ENCODE measurements at places on chromosomes 13 and 19.
A peak's percentile ranks its signal among the peaks of the same experiment; 100 is the strongest.

DNA sequence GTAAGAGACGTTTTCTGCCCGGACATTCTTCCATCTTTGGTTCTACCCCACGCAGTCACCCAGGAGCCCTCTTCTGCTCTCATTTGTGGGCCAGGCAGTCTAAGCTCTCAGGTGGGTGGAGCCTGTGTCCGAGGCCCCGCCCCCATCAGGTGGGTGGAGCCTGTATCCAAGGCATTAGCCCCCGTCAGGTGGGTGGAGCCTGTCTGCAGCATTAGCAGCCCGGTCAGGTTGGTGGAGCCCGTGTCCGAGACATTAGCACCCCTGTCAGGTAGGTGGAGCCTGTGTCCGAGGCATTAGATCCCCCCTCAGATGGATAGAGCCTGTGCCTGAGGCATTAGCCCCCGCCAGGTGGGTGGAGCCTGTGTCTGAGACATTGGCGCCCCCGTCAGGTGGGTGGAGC is 45.5 kb upstream of the C13orf46 start:
- no peak for DNase-seq

DNA sequence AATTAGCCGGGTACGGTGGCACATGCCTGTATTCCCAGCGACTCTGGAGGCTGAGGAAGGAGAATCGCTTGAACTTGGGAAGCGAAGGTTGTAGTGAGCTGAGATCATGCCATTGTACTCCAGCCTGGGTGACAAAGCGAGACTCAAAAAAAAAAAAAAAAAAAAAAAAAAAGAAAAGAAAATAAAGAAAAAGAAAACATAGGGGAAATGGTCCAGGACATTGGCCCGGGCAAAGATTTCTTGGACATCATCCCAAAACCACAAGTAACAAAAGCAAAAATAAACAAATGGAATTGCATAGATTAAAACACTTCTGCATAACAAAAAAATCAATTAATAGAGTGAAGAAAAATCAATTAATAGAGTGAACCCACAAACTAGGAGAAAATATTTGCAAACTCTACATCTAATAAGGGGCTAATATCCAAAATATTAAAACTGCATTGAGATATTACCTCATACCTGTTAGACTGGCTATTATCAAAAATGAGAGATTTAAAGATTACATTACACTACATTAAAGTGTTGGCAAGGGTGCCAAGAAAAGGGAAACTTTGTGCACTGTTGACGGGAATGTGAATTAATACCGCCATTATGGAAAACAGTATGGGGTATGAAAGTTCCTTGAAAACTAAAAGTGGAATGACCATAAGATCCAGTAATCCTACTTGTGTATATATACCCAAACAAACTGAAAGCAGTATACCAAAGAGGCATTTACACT is 18.5 kb upstream of the ABCC4 start:
- no peak for DNase-seq

DNA sequence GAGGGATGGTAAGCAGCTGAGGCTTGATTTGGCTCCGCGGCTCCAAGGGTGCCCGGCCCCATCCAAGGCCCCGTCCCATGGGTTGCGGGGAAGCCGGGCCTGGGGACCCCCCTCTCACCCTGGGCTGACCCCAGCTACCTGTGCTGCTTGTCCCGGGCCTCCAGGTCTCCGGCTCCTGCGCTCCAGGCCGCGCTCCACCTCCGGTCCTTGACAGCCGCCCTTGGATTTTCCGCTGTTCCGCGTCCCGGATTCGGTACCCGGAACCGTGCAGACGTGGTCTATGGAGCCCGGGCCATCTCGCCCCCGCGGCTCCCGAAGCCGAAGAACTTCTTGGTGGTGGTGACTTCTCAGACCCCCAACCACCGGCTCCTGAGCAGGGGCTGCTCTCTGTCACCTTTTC is 48.3 kb upstream of the C1QTNF9B start:
- no peak for DNase-seq

- no peak for DNase-seq
Measured at GRCh38 chr19:44576843-44577565, 36.4 kb upstream of the IGSF23 start.

GRCh38 chr13:76474356-76474755 is 411.8 kb downstream of the KCTD12 start:
- no peak for DNase-seq

- DNase-seq, result no peak
Measured at GRCh38 chr13:26589754-26590153, 32.3 kb downstream of the WASF3 start.

- peak; percentile 3 for DNase-seq
Measured at GRCh38 chr13:90867336-90867683, 480.2 kb upstream of the MIR17HG start.

DNA sequence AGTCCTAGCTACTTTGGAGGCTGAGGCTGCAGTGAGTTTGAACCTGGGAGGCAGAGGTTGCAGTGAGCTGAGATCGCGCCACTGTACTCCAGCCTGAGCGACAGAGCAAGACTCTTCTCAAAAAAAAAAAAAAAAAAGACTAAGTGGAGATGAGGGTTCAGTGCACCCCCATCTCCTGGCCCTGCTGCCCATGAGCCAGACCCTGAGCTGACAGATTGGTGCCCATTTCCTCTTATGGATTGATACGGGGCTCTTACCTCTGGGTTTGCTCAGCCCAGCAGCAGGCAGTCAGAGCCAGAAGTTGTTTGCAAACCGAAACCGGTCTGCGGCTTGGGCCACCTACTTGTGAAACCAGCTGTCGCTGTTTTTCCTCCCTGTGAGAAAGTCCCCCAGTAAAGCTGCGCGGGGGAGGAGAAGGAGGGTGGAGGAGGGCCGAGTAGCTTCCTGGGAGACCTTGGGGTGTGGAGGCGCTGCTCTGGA is 36.9 kb downstream of the ARRDC2 start:
- DNase-seq, result no peak

- no peak for DNase-seq
Measured at GRCh38 chr13:111178402-111178801, 63.3 kb downstream of the ARHGEF7 start.

- no peak for DNase-seq
Measured at GRCh38 chr13:109782066-109782822, 4.1 kb downstream of the IRS2 start.

DNA sequence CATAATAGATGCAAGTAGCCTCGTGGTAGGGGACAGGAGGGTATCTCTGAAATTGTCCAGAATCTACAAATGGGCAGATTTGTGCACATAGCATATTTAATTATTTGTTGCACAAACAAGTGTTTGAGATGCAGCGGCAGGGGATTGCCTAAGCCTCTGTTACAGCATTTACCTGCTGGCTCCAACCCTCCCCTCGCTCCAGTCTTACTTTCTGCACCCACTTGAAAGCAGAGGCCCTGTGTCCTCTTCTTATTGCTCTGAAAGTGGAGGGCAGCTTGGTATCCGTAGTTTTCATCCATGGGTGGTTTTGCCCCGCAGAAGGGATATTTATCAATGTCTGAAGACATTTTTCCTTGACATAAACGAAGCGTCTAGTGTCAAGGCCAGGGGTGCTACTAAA is 73.0 kb upstream of the STK24 start:
- DNase-seq, result no peak

DNA sequence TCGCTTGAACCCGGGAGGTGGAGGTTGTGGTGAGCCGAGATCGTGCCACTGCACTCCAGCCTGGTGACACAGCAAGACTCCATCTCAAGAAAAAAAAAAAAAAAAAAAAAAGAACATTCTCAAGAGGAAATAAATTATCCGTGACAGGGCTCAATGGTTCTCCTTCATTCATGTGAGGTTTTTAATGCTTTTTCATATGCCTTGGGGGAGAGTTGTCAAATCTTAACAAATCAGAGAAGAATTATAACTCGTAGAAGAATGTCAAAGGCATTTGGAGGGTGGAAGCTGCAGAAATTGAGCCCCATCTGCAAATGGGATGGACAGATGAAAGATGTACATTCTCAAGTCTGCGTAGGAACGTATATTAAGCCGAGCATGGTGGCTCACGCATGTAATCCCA is 34.9 kb upstream of the HOMER3 start:
- no peak for DNase-seq

DNA sequence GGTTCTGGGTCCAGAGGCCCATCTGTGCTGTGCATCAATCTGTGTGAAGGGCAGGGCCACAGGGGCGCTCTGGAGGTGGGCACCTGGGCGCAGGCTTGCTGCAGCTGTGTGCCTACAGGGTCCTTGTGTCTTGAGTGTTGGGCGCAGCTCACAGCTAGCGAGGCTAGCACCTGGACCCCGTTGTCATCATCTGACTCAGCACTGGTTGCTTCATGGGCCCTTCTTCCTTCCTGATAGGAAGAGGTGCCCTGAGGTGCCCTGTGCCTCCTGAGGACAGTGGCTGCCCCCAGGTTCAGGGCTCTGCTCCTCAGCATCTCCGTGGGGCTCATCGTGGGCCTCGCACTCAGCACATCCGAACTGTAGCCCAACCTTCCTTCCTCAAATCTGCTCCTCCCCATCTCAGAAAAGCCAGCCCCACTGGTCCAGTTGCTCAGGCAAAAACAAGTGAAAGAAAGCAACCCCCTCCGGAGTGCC is 54.8 kb downstream of the GATAD2A start:
- no peak for DNase-seq

- peak; percentile 46 for DNase-seq
Measured at GRCh38 chr13:98451676-98452470, 125.0 kb downstream of the STK24 start.

GRCh38 chr19:32380269-32380668 is 25.3 kb upstream of the DPY19L3 start:
- DNase-seq, result no peak

DNA sequence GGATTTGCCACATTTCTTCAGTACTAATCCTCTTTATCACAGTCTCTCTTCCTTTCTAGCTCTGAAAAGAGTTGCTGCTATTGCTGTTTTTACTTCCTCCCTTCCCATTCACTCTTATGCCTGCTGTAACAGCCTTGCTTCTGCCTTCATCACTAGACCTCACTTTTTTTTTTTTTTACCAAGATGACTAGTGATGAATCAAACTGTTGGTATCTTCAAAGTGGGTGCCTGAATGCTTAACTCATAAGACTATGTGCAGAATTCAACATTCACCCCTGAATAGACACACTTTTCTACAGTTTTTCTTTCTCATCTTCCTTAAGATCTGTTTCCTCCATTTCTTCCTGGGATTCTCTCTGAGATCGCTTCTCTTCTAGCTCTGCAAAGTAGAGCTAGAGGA is 217.2 kb upstream of the HTR2A start:
- no peak for DNase-seq

DNA sequence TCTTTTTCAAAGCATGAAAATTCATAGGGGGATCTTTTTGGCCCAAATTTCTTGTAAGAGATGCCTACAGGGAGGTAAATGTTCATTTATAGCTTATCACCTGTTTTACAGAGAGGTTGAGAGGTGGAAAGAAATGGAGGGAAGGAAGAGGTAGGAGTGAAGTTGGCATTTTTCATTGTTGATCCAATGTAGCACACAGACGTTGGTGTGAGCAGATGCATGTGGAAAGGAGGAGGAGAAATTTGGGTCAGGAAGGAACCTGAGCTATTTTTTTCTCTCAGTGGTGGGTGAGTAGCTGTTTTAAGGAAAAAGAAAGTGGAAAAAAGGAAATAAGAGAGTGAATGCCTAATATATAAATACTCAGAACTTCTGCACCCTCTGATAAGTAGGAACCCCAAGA is 9.9 kb upstream of the SMIM17 start:
- DNase-seq, result no peak

- no peak for DNase-seq
Measured at GRCh38 chr19:47239610-47240296, 8.8 kb upstream of the BBC3 start.

GRCh38 chr19:40542202-40542859 is 34.3 kb upstream of the SHKBP1 start:
- peak; percentile 26 for DNase-seq

GRCh38 chr13:49645451-49645850 is 17.1 kb downstream of the ARL11 start:
- DNase-seq, result no peak

DNA sequence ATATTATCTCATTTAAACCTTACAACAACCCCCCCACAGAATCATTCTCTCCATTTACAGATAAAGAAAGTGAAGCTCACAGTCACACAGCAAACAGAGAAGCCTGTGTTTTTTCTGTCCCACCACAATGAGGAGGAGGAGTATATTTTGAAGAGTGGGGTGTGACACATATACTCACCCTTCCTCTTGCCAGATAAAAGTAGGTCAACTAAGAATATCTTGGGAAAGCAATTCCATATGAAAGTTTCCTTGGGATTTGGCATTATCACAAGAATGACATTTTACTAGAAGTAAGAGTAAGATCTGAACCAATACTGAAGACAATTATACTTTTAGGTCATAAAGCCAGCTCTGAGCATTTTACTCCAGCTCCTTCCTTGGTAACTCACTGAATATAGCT is 287.5 kb upstream of the HTR2A start:
- DNase-seq, result no peak

DNA sequence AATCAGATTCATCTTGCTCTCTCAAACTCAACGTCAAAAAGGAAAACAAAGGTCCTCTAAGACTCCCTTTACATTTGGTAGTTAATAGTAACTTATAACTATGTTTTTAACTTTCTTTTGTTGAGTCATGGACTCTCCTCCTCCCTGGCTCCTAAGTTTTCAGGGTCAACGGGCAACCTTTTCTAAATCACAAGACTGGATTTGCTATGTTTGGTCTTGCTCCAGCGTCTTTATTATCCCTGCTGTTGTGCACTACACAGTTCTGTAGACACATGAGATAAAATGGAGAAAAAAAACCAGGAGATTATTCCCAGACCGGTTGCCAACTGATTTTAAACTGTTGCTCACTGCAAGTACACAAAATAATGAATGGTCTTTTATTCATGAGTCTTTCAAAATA is 1.9 kb upstream of the ITM2B start:
- DNase-seq, result no peak

GRCh38 chr13:97933776-97934175 is 19.7 kb upstream of the IPO5 start:
- no peak for DNase-seq

- DNase-seq, result no peak
Measured at GRCh38 chr13:80010846-80011245, 330.1 kb downstream of the SPRY2 start.

DNA sequence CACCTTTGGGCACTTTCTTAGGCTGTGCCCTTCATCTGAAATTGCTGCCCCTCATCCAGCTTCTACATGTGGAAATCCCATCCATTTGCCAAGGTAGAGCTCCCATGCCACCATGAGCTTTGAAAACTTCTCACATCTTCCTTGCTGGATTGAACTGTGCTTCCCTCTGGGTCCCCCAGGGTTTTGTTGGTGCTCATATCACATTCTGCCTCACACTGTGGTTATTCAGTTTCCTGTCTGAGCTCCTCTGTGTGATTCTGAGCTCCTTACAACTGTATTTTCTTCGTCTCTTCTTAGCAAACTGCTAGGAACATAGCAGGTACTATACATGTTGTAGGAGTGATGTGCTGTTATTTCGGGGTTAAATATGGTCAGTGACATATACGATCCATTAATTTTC is 74.9 kb upstream of the KL start:
- no peak for DNase-seq

DNA sequence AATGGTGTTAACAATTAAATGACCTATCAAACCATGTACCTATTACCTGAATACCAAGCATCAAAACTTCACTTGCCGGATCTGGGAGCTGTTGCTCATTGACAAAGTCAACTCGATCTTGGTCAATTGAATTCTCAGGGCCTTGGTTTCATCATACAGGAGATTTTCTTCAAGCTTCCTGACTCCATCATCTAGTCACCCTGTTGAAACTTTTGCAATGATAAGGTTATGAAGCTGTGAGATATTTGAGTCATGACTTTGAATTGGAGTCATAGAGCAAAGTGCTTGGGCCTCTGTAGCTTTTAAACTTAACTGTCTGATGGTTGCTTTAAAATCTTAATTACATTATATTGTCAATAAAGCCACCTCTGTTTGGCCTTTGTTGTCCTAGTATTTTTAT is 260.9 kb downstream of the COG6 start:
- no peak for DNase-seq
